Neural crest cell (in vitro differentiated cells): ENCODE measurements at places on chromosomes 11 and 22. TPM values are rescaled to one million over a fixed set of nuclear protein-coding genes. Genes with fewer than 3 reads are reported as not detected.

KRTAP5-10 gene
- total RNA-seq: not detected in 2 replicates

- H3K27ac ChIP-seq: no peak overlapping the region
- no peaks in the 10 kb centered on the region for H3K36me3 ChIP-seq
Observed at GRCh38 chr22:46071451-46072109, 78.7 kb upstream of the PPARA start.

TANGO2 gene
- 12.8 and 13.4 TPM in 2 replicates for total RNA-seq

DNA sequence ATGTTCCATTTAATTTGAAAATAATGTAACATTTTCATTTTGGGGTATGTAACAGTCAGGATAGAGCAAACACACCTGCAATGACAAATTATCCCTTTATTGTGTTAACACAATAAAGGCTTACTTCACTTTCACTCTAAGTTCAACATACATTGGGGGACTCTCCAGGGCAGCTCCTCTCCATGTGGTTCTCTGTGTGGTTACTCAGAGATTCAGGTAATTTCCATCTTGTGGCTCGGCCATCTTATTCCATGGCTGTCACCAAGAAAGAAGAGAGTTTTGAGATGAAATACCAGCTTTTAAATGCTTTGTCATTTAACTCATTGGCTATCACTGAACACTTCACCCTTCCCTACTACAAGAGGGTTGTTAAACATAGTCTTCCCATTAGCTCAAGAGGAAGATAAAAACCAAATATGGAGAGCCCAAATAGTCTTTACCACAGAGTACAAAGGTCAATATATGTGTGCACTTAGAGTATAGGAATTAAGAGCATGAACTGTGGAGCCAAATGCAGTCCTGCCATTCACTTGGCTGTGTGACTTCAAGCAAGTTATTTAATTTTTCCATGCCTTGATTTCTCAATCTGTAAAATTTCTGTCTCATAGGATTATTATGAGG is 10.6 kb upstream of the TPH1 start:
- H3K27ac ChIP-seq: no peak overlapping the region
- H3K4me3 ChIP-seq: no peak overlapping the region

GRCh38 chr11:131889146-131889577 is 518.7 kb downstream of the NTM start:
- H3K27ac ChIP-seq: no peak overlapping the region
- no peaks in the 10 kb centered on the region for H3K36me3 ChIP-seq
- no peak for DNase-seq
- H3K4me1 ChIP-seq: peaks cover 4% of the 10 kb centered on the region

- H3K4me1 ChIP-seq: peaks cover 20% of the 10 kb centered on the region
- no peak for DNase-seq
- H3K27ac ChIP-seq: no peak overlapping the region
- H3K36me3 ChIP-seq: no peaks in the 10 kb centered on the region
- H3K4me3 ChIP-seq: no peak overlapping the region
Observed at GRCh38 chr11:117444711-117445658, 117.3 kb downstream of the CEP164 start.

DNA sequence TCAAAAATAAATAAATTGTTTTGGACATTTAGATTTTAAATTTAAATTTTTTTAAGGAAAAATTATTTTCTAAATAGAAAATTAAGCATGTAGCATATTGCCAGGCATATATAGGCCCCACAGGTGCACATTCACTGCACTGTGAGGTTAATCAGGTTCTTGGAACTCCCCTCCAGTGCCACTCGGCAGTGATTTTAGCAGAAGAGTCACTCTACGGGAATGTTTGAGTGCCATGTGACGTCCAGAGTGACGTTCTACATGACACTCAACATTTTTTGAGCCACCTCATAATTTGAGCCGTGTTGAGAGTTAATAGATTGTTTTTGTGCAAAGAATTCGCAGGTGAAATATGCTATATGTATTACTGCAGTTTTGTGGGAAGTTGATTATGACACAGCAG is 77.4 kb downstream of the SWAP70 start:
- no peak for DNase-seq
- H3K27ac ChIP-seq: no peak overlapping the region
- no peaks in the 10 kb centered on the region for H3K4me1 ChIP-seq
- peaks cover 34% of the 10 kb centered on the region for H3K36me3 ChIP-seq
- H3K4me3 ChIP-seq: no peak overlapping the region
- no peaks in the 10 kb centered on the region for H3K27me3 ChIP-seq

DNA sequence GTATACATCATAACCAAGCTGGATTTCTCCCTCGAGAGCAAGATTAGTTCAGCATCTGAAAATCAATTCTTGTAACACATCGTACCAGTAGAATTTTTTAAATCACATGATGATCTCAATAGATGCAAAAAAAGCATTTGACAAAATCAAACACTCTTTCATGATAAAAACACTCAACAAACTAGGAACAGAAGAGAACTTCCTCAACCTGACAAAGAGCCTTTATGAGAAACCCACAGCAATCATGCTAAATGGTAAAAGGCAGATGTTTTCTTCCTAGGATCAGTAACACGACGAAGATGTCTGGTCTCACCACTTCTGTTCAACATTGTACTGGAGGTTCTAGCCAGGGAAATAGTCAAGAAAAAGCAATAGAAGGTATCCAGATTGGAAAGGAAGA is 34.1 kb upstream of the TMPRSS4 start:
- no peak overlapping the region for H3K27ac ChIP-seq
- H3K36me3 ChIP-seq: no peaks in the 10 kb centered on the region
- no peak overlapping the region for H3K4me3 ChIP-seq
- no peaks in the 10 kb centered on the region for H3K27me3 ChIP-seq
- peaks cover 21% of the 10 kb centered on the region for H3K4me1 ChIP-seq
